Right atrium auricular region (tissue), 2 donors: ENCODE measurements at places on chromosomes 6 and 20. TPM values are rescaled to one million over a fixed set of nuclear protein-coding genes. Genes with fewer than 3 reads are reported as not detected.

- no peaks in the 10 kb centered on the region for H3K36me3 ChIP-seq
- H3K4me1 ChIP-seq = no peaks in the 10 kb centered on the region
- no peak for DNase-seq
- no peak overlapping the region for H3K4me3 ChIP-seq
Observed at GRCh38 chr6:90490030-90490716, 96.7 kb downstream of the MAP3K7 start.

DNA sequence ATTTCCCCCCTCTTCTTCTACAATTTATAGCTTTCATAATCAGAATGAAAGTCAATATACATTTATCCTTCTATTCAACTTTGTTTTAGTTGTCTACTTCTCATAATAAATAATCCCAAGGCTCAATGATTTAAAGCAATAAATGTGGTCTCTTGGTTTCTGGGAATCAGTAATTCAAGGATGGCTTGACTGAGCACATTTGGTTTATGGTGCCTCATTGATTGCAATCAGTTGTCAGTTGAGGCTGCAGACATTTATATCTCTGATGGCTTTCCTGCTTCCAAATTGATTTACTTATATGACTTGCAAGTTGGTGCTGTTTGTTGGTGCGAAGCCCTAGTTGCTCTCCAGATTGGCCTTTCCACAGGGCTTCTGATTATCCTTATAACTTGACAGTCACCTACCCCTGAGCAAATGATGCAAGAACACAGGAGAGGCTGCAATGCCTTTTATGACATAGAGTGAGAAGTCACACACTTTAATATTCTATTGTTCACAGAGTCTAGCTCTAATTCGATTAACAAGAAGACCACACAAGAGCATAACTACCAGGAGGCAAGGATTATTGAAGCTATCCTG, 2.7 kb upstream of the CRISP1 start:
- H3K27me3 ChIP-seq = no peaks in the 10 kb centered on the region
- no peaks in the 10 kb centered on the region for H3K4me1 ChIP-seq
- no peak overlapping the region for H3K4me3 ChIP-seq
- DNase-seq = no peak
- H3K27ac ChIP-seq = no peak overlapping the region
- H3K36me3 ChIP-seq = no peaks in the 10 kb centered on the region

GRCh38 chr6:75422024-75422639, 71.5 kb downstream of the FILIP1 start:
- DNase-seq = no peak
- H3K27me3 ChIP-seq = no peaks in the 10 kb centered on the region
- no peak overlapping the region for H3K4me3 ChIP-seq
- peaks cover 22% of the 10 kb centered on the region for H3K4me1 ChIP-seq

GRCh38 chr6:113104951-113105350, 752.2 kb upstream of the MARCKS start:
- no peaks in the 10 kb centered on the region for H3K36me3 ChIP-seq
- H3K4me3 ChIP-seq = no peak overlapping the region
- DNase-seq = no peak
- no peaks in the 10 kb centered on the region for H3K4me1 ChIP-seq
- H3K27ac ChIP-seq = no peak overlapping the region

DNA sequence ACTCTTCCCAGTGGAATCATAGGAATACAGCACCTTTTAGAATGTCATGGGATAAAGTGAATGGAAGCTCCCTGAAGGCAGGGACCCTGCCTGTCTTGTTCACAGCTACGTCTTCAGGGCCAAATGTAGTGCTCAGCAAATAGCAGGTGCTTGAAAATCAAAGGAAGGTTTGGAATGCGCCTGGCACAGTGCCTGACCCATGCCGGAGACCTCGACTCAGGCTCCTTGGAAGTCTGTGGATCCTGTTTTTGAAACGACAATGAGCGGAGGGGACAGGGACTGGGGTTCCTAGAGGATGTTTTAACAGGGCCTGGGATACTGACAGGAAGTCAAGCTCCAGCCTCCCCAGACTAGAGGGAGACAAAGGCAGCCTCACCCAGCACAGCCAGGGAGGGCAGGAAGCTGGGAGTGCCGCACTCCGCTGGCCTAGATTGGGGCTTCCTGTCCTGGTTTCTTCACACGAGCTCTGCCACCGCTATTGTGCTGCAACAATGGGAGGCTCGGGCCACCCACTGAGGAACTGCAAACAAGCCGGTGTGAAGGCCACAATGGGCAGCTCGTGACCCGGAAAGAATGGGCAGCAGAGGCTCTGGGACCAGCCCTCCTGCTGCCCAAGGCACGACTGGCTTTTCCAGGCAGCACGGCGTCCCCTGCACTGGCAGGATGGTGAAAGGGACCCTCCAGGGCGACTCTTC, 76.7 kb downstream of the PREX1 start:
- H3K27ac ChIP-seq = no peak overlapping the region
- peaks cover 12% of the 10 kb centered on the region for H3K4me1 ChIP-seq
- DNase-seq = peak; percentile 69
- no peaks in the 10 kb centered on the region for H3K27me3 ChIP-seq
- H3K4me3 ChIP-seq = no peak overlapping the region
- no peaks in the 10 kb centered on the region for H3K36me3 ChIP-seq

DNA sequence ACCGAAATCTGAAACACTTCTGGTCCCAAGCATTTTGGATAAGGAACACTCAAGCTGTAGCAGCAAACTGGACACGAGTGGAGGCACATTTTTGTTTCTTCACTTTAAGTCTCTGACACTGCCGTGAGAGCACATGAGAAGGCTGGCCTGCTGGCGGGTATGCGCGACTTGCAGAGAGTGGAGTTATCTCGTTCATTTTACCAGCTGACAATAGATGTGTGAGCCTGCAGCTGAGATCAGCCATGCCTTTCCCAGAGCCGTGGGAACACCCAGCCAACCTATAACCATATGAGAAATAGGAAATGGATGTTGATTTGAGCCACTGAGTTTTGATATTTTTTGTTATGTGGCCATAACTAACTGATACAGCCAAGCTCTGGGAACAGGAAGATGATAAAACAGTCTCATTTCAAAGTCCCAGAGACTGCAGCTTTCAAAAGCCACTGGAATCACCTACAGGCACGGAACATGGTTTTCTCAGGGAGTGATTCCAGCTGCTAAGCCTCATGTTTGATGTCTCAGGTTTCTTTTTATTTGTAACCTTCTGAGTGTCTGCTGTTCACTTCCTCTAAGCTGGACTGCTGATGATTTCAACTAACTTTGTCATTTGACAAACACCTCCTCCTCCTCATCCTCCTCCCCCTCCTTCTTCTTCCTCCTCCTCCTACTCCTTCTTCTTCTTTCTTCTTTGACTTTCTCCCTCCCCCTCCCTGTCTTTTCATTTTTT, 28.6 kb upstream of the LAMP5 start:
- H3K4me3 ChIP-seq = no peak overlapping the region
- H3K27me3 ChIP-seq = no peaks in the 10 kb centered on the region
- H3K27ac ChIP-seq = no peak overlapping the region
- DNase-seq = no peak

- no peak for DNase-seq
- no peak overlapping the region for H3K4me3 ChIP-seq
- no peaks in the 10 kb centered on the region for H3K36me3 ChIP-seq
- no peaks in the 10 kb centered on the region for H3K27me3 ChIP-seq
- H3K4me1 ChIP-seq = no peaks in the 10 kb centered on the region
Observed at GRCh38 chr6:103983011-103983410, 876.7 kb downstream of the HACE1 start.

- H3K4me3 ChIP-seq = no peak overlapping the region
- DNase-seq = no peak
- H3K36me3 ChIP-seq = no peaks in the 10 kb centered on the region
Observed at GRCh38 chr6:81863123-81863522, 110.6 kb upstream of the TENT5A start.

GRCh38 chr6:16555550-16555949, 205.7 kb downstream of the ATXN1 start:
- H3K4me3 ChIP-seq = no peak overlapping the region
- peaks cover 16% of the 10 kb centered on the region for H3K4me1 ChIP-seq
- no peaks in the 10 kb centered on the region for H3K27me3 ChIP-seq
- no peaks in the 10 kb centered on the region for H3K36me3 ChIP-seq

DNA sequence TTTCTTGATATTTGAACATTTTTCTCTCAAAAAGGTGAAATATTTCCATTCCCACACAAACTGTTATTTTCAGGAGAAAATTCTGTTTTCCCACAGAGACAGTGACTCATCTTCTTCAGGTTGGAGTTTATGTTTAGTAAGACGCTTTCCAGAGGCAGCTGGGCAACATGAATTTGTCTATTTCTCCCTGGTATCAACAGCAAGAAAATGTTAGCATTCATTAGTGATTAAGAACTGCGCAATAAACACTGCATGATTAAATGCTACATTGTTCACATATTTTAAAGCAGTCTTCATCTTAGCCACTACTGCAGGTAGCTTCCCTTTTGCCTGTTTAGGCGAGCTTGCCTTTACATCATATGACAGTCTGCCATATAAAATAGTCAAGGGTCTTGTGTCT, 295.7 kb downstream of the C6orf118 start:
- no peak overlapping the region for H3K27ac ChIP-seq
- no peaks in the 10 kb centered on the region for H3K4me1 ChIP-seq
- DNase-seq = no peak
- no peak overlapping the region for H3K4me3 ChIP-seq

DNA sequence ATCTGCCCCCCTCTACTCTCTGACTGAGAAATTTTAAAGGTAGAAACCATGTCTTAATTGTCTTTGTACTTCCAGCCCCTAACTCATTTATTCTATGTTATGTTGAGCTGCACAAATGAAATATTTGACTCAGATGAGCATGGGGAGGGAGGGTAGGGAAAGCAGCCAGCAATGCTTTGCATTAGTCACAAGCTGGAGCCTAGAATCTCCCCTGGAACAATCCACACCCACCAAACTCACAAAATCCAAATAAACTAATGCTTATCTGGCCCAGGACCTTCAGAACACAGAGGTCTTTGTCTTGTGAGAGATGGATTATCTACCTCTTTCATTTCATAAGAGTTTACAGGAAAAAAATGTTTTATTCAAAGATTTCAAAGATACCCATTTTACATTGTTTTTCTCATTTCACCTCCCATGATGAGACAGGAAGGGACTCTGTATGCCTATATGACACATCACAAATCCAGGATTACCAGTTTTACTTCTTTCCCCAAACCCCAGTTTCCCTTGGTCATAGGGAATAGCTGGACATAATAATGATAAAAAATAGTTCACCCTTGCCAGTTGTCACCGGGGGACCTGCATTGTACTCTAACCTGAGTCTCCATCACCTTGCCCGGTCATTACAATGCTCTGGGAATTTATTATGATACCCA, 466.9 kb downstream of the KIF16B start:
- DNase-seq = no peak
- H3K4me3 ChIP-seq = no peak overlapping the region
- no peaks in the 10 kb centered on the region for H3K27me3 ChIP-seq
- no peaks in the 10 kb centered on the region for H3K4me1 ChIP-seq
- H3K36me3 ChIP-seq = no peaks in the 10 kb centered on the region

Gene GCNT2
- total RNA-seq = 13.5 TPM

Gene SLC39A7
- 70.0 TPM for total RNA-seq

Gene BPI
- not detected for total RNA-seq

Gene LPA
- total RNA-seq = not detected

Gene KCNS1
- total RNA-seq = 0.33 TPM

Gene DST
- total RNA-seq = 285 TPM

Gene FILIP1
- 78.2 TPM for total RNA-seq

Gene FRK
- 2.7 TPM for total RNA-seq
